ENCODE measurements at places on chromosomes 4 and X. TPM values are rescaled to one million over a fixed set of nuclear protein-coding genes. Genes with fewer than 3 reads are reported as not detected.

DNA sequence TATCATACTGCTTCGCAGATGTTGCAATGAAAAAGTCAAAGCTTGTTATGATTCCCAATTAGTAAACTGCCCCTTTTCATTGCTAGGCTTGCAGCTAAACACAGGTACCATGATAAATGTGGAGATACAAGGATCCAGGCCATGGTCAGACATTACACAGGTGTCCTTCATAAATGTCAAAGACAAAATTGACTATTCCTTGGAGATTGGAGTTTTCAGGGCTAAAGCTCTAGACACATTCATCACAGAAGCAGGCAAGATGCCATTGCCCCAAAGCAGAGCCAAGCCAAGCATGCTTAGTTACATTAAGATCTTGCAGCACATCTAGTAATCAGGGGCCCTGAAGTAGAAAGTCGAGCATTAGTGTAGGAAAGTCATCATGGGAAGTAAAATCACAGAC, 111.3 kb upstream of the INTU start:
- DNase-seq: no peak

CPE gene
- 129 TPM for total RNA-seq

SERPINA7 gene
- not detected for total RNA-seq

GRCh38 chr4:8546766-8547107, 33.5 kb upstream of the GPR78 start:
- DNase-seq: no peak

GRCh38 chrX:6517376-6517775, 17.5 kb downstream of the VCX3A start:
- no peak for DNase-seq

DNA sequence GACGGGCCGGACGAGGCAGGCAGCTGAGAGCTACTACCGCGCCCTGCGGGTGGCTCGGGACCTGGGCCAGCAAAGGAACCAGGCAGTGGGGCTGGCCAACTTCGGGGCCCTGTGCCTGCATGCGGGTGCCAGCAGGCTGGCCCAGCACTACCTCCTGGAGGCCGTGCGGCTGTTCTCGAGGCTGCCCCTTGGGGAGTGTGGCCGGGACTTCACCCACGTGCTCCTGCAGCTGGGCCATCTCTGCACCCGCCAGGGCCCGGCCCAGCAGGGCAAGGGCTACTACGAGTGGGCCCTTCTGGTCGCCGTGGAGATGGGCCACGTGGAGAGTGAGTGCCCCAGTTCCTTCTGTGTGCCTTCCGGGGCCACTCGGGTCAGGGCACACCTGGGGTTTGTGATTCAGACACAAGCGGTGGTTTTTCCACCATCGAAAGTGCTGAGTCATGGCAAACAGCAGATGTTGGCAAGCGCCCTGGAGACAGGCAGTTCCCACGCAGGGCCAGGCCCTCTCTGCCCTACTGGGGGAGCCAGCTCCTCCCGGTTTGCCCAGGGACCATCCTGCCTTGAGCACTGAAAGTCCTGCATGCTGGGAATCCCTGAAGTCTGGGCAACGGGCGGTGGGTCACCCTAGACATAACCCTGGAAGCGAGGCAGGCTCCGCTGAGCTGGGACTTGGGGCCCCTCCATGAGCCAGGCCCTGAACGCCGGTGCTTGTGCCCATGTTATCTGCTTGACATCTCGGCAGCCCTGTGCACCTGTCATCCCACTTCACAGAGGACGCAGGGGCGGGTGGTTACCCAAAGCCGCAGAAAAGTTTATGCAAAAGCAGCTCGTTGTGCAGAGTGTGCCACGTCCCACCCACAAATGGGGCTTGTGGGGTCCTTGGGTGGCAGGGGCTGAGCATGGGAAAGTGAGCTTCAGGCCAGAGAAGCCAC, 29.5 kb downstream of the SH3TC1 start:
- no peak for DNase-seq

PDZD4 gene
- total RNA-seq: 4.8 TPM

GRCh38 chrX:130120321-130120731, 10.0 kb upstream of the ELF4 start:
- DNase-seq: no peak

GIMD1 gene
- not detected for total RNA-seq

ALAS2 gene
- not detected for total RNA-seq

GRCh38 chr4:100302061-100303026, 112.1 kb upstream of the DDIT4L start:
- DNase-seq: no peak

HTR2C gene
- 0.07 TPM for total RNA-seq

ERAS gene
- total RNA-seq: 0.31 TPM

DNA sequence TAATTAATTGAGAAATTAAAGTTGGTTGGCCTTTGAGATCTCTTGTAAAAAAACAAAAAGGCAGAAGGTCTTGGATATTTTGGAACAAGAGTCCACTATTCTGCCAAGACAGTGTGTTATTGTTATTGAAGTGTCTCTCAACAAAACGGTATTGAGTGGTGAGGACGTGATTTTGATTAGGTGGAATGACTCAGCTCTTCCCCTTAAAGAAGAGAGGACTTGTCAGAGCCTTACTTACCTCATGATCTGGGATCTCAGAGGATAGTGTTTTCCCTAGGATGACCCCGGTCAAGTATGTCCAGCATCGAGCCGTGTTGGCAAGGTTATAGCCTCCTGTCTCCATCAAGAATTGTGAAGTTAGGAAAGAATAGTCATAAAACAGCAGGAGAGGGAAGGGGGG, 110.9 kb downstream of the HDAC8 start:
- DNase-seq: no peak

DNA sequence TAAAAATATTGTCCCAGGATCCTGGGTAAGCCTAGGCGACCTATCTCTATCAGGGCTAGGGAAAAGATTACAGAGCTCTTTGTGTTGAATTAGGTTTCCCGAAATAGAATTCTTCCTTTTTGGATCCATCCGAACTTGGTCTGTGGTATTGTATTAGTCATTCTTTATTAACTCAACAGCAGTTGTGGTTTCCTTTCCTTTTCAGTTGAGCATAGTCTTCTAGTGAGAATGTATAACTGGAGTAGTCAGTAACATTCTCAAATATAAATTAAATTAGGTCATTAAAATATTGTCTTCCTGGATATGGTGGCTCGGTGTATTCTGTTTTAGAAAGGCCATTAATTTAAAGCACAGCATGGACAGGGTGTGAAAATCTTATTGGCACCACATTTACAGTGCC, 520.4 kb downstream of the NLGN4X start:
- DNase-seq: no peak

CLIC2 gene
- 2.0 TPM for total RNA-seq

GRCh38 chrX:44890247-44890646, 17.3 kb downstream of the KDM6A start:
- DNase-seq: no peak

GRCh38 chr4:84952004-84952403, 14.5 kb downstream of the WDFY3 start:
- DNase-seq: no peak

- no peak for DNase-seq
Measured at GRCh38 chrX:123340696-123341095, 156.6 kb downstream of the GRIA3 start.

DNA sequence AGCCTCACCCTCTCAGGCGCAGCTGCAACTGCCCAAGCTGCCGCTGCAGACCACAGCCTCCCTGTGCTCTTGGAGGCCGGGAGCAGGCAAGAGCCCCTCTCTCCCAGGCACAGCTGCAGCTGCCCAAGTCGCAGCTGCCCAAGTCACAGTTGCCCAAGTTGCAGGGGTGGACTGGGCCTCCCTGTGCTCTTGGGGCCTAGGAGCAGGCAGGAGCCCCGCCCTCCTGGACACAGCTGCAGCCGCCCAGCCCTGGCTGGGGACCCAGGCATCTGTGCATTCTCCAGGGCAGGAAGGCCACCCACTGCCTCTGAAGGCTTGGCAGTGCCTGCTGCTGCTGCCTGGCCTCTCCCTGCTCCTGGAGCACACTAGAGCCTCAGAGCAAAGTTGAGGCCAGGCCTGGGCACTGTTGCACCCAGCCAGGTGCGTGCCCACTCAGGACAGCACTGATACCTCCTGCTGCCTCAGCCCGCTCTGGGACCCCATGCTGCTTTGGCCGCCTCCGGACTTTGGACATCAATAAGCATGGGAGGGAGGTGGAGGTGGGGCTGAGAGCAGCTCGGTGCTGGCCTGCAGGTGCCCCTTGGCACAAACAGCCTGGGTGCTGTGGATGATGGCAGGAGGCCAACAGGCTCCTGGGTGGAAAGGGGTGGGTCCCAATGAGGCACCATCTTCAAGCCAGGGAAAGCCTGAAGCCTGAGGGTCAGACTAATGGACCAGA, 247.5 kb downstream of the PDGFC start:
- DNase-seq: no peak

ERVMER34-1 gene
- total RNA-seq: 2.2 TPM

NBDY gene
- total RNA-seq: 48.6 TPM

DNA sequence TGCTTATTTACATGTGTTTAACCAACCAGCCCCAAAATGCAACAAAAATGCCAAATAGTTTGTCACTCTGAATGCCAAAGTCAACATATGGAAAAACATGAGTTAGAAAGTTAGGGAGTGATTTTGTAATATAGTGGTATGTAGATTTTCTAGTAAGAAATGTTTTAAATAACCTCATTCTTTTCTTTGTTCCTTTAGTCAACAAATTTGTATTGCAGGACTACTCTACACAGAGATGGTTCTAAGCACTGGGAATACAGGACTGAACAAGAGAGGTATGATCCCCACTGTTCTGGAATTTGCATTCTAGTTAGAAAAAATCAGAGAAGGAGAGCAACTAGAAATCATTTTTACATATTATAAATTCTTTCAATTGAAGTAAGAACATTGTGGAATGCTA, 218.8 kb upstream of the ANXA10 start:
- DNase-seq: no peak

MAGEC2 gene
- total RNA-seq: not detected

DNA sequence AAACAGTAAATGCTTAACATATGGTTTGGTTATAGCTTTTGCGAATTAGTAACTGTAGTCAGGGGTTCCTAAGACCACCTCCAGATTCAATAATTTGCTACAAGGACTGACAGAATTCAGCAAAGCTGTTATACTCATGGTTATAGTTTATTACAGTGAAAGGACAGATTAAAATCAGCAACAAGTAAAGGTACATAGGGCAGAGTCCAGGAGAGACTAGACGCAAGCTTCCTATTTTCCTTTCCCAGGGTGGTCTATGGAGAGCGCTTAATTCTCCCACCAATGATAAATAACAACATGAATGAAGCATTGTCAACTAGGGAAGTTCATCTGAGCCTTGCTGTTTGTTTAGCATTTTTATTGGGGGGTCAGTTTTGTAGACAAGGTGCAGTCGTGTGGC, 5.9 kb downstream of the NSUN7 start:
- DNase-seq: no peak

DNA sequence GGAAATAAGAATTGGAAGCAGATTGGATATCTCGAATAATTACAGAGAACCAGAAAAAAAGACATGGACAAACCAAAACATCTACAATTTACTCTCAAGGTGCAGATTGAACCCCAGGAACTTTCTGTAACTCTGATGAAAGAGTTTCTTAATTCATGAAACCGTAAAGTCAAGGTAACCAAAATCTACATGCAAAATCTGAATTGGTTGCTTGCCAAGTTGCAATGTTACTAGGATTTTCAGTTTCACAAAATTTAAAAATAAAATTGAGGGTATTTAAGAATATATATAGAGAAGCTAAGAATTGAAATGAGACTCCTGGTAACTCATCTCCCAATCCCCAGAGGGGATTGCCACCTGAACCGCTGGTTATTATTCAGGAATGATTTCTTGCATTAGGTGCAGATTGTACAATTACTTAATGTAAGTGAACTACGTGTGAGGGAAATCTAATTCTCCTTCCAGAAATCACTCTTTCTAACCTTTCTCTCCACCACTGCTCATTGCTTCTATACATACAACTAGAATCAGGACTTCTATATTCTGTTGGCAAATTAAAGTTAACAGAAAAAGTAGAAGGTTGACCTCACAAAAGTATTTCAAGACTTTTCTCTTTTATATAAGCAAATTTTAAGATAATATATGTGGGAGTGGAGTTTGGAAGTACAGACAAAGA, 221.5 kb upstream of the NDST4 start:
- DNase-seq: no peak

SGCB gene
- total RNA-seq: 29.7 TPM

AFAP1 gene
- total RNA-seq: 32.9 TPM

GRCh38 chr4:127204322-127204721, 428.4 kb upstream of the INTU start:
- DNase-seq: no peak

- DNase-seq: no peak
Measured at GRCh38 chr4:11496351-11496829, 67.7 kb upstream of the HS3ST1 start.

DNA sequence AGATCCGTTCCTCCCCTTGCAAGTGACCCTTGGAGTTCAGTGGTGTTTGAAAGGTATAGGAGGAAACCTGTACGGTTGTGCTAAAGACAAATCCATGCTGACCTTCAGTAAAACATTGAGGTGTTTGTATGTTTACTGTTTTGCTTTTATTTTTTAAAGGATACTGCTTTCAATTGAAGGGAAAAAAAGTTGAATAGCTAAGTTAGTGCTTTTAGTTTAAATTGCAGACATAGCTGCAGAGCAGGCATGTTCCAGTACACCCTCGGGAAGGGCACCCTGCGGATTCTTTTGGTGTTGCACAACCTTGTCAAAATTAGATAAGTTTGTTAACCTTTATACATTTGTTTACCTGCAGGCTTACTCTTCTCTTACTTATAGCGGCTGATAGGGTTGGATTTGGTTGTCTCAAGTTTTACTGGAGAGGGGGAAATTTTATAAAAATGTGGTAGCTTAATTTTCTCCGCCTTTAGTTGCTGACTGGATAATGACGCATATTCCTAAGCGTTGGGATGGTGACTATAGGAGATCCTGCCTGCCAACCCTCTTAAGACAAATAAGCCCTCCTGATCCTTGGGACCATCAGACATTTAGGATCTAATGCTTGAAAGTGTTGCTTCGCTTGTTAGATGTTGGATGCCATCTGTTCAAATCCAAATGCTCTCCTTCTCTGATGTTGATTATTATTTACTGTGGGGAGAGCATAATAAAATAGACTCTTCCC, 2.0 kb downstream of the RAPGEF2 start:
- DNase-seq: no peak

GRCh38 chr4:1201851-1202525, 29.6 kb upstream of the SPON2 start:
- no peak for DNase-seq

DNA sequence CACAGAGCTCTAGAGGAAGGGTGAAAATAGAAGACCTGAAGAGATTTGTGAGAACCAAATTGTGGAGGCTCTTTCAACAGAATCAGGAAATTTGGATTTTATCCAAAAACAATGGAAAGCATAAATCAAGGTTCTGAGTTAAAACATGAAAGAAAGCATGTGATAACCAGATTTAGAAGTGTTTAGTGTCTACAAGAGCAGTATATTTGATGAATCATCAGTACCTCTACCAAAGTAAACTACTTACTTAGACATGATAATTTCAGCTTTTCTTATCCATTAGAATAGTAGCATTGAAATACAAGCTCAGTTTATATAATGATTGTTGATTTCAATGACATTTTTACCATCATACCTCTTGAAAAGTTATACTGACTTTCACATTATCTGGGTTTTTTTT, 25.9 kb upstream of the INTU start:
- no peak for DNase-seq

- no peak for DNase-seq
Measured at GRCh38 chr4:103634236-103634635, 85.5 kb downstream of the TACR3 start.

- DNase-seq: no peak
Measured at GRCh38 chr4:123488916-123489315, 92.3 kb downstream of the SPRY1 start.

Measured in progenitor cell of endocrine pancreas (in vitro differentiated cells).